ENCODE measurements at places on chromosomes 12 and 14.

- no peak for DNase-seq
Observed at GRCh38 chr14:83923842-83924241, 1606.1 kb upstream of the FLRT2 start.

DNA sequence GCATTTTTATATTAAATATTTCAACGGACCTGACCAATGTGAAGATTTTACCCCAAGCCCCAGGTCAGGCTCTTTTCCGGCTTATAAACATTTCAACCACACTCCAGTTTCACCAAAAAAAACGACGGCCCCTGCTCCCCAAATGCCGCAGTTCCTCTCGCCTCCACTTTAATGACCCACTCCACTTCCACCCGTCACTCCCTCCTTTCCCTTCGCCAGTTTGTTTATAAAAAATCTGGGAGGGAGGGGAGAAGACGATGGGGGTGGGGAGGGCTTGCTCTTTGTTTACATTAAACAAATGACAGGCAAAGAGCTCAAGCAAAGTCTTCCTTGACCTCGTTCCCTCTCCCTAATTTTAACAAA, 5.4 kb downstream of the SIX6 start:
- no peak for DNase-seq

DNA sequence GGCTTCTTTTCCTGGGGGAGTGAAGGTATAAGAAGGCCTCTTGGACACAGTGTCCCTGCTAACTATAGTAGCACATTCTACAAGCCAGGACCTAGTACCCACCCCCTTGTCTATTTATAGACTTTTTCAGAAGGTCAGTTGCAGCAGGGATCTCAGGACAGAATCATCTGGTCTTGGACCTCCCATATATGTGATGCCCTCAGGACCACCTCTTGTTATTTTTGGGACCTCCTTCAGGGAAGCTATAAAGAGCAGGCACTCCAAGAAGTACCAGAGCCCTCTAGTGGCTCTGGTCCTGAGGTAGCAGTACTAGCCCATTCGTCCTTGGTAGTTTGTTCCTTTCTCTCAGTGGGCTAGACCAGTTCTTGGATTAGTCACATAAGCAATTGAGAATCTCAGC, 4.3 kb downstream of the COQ10A start:
- DNase-seq: no peak

GRCh38 chr12:107832441-107832840, 57.9 kb downstream of the ASCL4 start:
- DNase-seq: no peak

DNA sequence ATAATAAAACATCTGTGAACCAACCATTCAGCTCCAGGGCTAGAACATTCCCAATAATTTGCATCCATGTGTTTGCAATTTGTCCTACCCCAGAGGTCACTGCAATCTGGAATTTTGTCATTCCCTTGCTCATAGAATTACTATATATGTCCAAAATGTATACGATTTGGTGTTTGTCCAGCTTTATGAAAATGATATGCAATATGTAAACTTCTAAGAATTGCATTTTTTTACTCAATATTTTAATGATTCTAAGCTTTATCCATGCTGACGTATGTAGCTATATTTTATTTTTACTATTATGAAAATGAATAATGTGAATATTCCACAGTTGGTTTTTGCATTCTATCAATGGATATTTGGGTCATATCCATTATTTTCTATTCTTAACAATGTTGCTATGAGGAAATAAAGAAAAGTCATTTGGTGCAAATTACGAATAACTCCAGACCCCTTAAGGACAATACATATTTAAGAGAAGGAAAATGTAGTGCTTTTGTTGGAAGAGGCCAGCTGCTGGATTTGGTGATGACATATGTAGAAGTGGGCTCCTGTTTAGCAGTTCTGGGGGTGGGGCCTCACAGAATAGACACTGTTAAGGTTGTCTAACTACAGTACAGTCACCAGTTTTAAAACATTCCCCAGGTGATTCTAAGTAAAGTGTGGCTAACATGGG, 139.4 kb downstream of the SLC38A4 start:
- no peak for DNase-seq

- no peak for DNase-seq
Observed at GRCh38 chr12:92938018-92938417, 8.9 kb upstream of the EEA1 start.

Measured in HCT116 (cell line).